ENCODE measurements at places on chromosomes 6 and 20.

DNA sequence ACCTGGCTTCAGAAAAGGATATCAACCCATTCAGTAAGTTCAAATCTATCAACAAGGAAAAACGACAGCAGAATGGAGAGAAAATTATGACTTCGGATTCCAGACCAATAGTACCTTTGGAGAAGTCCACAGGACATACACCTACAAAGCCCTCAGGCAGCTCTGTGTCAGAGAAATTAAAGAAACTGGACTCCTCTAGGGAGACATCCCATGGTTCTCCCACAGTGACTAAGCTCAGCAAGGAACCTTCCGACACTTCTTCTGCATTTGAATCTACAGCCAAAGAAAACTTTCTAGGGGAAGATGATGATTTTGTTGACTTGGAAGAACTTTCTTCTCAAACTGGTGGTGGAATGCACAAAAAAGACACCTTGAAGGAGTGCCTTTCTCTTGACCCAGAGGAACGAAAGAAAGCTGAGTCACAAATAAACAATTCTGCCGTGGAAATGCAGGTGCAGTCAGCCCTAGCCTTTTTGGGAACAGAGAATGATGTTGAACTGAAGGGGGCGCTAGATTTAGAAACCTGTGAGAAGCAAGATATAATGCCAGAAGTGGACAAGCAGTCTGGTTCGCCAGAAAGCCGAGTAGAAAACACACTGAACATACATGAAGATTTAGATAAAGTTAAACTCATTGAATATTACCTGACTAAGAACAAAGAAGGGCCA, 67.4 kb upstream of the HINT3 start:
- peak; percentile 69 for DNase-seq

DNA sequence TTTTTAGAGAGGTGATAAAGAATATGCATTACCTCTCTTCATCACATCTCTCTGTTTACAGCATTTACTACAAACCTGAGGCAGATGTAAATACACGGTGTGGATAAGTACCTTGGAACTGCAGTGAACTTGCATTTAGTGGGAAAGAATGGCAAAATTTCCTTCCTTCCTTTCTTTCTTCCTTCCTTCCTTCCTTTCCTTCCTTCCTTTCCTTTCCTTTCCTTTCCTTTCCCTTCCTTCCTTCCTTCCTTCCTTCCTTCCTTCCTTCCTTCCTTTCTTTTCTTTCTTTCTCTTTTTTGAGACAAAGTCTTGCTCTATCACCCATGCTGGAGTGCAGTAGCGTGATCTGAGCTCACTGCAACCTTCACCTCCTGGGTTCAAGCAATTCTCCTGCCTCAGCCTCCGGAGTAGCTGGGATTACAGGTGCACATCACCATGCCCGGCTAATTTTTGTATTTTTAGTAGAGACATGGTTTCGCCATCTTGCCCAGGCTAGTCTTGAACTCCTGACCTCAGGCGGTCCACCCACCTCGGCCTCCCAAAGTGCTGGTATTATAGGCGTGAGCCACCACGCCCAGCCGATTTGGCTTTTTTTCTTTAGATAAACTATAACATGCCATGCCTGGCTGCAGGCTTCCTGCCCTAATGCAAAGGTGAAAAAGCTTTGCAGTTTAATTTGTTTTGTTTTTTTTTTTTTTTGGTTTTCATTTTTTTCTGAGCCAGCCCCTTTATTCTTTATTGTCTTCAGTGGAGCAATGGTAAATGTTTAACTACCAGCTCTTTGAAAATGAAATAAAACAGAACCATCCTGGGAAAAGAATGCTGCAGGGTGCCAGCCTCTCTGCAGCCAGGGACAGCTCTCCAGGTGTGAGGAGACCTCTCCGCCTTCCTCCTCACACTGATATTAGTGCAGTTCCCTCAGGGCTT, 64.2 kb upstream of the NEDD9 start:
- no peak for DNase-seq

- peak; percentile 99 for DNase-seq
Observed at GRCh38 chr6:3209114-3210023, 18.1 kb downstream of the TUBB2B start.

GRCh38 chr6:13402711-13403110, 74.4 kb upstream of the TBC1D7 start:
- peak; percentile 21 for DNase-seq

DNA sequence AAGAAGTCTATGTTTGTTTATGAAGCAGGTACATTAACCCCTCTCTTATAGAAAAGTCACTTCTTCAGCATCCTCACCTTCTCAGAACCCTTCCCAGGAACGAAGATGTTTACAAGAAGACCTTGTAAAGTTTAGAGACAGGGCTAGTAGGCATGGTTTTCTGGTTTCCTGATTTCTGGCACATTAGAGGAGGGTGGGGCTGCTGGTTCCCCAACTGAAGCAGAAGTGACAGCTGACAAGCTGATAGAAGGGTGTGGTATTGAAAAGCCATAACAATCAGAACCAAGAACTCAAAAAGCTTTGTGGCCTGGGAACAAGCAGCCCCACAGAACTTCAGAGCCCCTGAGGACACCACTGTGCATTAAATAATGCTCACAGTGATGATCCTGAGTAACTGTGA, 91.2 kb downstream of the RTN4IP1 start:
- no peak for DNase-seq

DNA sequence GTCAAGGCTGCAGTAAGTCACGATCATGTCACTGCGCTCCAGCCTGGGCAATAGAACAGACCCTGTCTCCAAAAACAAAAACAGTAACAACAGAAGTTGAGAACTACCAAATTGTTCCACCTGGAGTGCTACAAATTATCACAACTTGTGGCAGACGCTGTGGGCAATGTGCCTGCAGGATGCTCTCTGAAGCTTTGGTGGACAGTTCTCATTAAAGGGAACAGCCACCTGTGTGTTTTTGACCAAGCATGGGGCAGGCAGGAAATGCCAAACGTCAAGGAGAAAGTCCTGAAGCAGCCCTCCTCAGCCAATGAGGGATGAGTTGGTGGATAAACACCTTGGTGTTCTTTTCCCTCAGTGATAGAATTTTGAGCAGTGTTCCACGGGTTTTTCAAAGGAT, 15.8 kb downstream of the COX4I2 start:
- DNase-seq: no peak

- no peak for DNase-seq
Observed at GRCh38 chr20:5621305-5621704, 128.9 kb upstream of the SHLD1 start.

GRCh38 chr6:106377061-106377540, 16.6 kb downstream of the CRYBG1 start:
- DNase-seq: peak; percentile 75

DNA sequence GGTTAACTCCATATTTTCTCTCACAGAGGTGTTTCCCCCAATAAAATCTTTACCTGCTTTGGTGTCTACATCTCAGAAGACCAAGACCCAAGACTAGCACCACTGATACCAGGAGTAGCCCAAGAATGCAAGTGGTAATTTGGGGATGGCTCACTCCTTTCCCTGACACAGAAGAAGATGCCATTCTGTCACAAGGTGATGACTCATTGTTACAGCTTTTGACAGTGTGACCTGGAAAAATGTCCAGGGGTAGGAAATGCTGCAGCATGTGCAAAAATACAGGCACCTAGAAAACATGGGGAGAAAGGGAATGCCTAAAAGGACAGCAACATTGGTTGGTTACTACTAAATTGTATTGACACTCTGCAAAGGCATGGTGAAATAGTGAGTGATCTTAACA, 254.0 kb upstream of the GJE1 start:
- no peak for DNase-seq

- DNase-seq: peak; percentile 46
Observed at GRCh38 chr6:145332011-145332410, 403.3 kb downstream of the EPM2A start.

GRCh38 chr20:60941379-60941778, 310.7 kb upstream of the CDH4 start:
- DNase-seq: no peak

DNA sequence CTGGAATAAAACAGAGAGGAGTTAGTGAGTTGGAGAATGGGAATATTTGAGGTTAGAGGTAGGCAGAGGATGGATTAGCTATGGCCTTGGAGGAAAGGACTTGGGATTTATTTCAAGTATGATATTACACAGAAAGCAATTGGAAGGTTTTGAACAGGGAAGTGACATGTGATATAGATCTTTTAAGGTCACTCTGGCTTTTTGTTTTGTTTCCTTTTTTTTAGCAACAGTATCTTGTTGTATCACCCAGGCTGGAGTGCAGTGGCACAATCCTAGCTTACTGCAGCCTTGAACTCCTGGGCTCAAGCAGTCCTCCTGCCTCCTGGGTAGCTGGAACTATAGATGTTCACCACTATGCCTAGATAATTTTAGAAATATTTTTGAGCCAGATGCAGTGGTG, 190.3 kb downstream of the UTRN start:
- no peak for DNase-seq

- no peak for DNase-seq
Observed at GRCh38 chr6:31765910-31766794, 3.7 kb downstream of the SAPCD1 start.

DNA sequence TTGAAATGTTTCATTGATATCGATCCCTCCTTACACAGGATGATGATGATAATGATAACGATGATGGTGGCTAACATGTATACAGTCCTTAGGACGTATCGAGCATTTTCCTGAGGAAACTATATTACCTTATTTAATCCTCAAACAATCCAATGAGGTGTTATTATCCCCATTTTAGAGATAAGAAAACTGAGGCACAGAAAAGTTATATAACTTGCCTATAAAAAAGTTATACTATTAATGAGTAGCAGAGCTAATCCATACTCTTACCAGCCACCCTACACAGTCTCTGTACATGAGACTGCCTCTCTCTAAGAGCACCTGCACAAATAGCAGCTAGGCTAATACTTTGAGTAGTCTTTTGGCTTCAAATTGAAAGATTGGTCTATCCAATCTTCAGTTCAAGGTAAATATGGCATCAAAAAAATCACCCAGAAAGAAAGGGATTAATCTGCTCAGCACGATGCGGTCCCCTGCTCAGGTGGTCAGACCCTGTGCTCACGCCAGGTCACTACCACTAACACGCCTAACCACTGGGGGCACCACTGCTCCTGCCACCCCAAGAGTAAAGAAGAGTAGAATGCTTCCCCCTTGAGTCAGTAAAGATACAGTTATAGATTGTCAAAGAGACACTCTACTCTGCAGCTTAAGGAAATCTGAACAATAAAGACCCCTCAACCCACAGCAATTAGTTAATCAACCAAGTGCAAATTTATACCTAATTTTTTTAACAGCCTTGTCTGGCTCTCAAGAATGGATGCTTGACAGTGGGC, 15.0 kb downstream of the GABBR1 start:
- no peak for DNase-seq

- DNase-seq: no peak
Observed at GRCh38 chr20:42391807-42392206, 773.6 kb upstream of the CHD6 start.

DNA sequence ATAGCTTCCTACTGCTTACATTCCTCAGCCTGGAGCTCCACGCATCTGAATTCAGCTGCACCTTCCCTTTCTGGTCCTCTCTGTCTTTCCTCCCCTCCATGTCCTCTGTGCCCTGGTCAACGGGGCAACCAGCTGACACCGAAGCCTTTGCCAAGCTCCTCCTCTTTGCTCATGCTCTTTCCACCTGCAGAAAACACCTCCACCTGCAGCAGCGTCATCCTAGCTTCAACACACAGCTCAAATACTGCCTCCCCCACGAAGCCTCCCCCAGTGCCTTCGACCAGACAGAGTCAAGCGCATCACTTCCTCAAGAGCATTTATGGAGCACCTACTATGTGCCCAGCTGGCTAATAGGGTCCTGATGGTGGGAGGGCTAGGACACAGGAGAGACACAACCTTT, 9.2 kb downstream of the CDH22 start:
- no peak for DNase-seq

GRCh38 chr6:42251500-42251899, 33.8 kb upstream of the MRPS10 start:
- DNase-seq: no peak

GRCh38 chr6:29619578-29620160, 13.3 kb downstream of the GABBR1 start:
- DNase-seq: peak; percentile 61

DNA sequence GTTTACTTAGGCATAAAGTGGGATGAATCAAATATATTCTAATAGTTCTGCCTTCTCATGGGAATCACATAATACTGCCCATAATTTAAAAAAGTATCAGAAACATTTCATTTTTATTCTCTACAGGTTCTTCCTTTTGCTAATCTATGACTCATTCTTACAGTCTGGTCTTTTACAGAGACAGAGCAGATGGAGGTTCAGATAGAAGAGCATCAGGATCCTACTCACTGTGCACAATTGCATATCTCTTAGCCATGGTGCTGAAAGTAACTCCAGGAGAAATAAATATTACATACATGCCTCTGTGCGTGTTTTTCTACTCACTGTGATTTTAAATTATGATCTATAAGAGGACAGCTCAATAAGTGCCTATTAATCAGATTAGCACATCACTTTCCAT, 16.3 kb upstream of the OR2B6 start:
- peak; percentile 9 for DNase-seq

DNA sequence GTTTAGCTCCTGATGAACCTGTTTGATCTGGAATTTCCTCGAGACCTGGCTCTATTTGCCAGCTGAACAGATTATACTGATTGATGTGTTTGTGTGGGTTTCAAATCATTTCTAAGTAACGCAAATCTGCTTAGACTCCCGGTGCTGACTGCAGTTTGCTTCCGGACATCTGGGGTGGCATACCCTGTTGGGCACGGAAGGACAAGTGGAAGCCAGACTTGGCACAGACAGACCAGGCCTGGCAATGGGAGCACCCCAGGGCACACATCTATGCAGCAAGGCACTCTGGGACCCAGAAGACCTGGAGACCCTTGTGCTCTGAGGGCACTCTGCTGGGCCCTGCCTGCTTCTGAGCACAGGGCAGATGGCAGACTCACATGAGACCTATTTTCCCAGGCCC, 433.7 kb upstream of the CHD6 start:
- DNase-seq: no peak

- no peak for DNase-seq
Observed at GRCh38 chr20:39338469-39339376, 376.6 kb downstream of the DHX35 start.

- DNase-seq: peak; percentile 93
Observed at GRCh38 chr20:58081846-58082245, 146.6 kb downstream of the ANKRD60 start.

Data from PC-3 (cell line).